ENCODE measurements at places on chromosomes 12 and 14.
A peak's percentile ranks its signal among the peaks of the same experiment; 100 is the strongest.

GRCh38 chr14:65211341-65211987 lies 109.1 kb upstream of the MAX start:
- peak; percentile 51 for DNase-seq

- DNase-seq, result no peak
Observed at GRCh38 chr12:108270035-108270848, 68.9 kb downstream of the CMKLR1 start.

DNA sequence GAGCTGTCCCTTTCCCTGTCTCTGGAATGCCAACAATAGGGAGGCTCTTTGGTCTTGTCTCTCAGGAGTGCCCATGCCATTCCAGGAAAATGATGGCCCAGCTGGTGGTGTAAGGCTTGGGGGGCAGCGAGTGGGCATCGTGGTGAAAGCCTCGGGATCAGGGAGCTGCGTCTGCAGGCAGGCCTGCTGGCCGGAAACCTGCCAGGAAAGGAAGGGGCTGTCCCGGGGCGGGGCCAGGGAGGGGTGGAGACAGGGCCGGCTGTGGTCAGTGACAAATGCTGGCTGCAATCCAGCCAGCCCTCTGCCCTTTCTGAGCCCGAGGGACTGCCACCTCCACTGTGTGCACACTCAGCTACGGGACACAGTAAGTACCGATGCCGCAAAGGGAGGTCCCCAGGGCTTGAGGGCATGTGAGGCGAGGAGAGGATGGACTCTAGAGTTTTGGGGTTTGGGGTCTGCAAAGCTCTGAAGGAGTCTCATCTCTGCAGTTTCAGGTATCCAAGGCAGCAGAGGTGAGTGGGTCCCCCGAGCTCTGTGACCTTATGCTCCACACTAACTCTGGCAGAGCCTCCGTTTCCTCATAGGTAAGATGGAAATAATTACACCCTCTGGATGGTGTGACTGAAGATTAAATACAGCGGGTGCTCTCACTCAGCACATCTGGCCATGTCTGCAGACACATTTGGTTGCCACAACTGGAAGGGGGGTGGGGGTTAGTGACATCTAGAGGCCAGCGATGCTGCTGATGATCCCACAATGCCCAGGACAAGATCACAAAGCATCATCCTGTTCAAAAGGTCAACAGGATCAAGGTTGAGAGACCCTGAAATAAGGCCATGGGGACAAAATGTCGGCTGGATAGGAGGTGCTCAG lies at the start of gene SERPINA5:
Gene SERPINA5 (plus strand): TSS at position 300 of the 873 bp plus-strand sequence. CDS start 5,937 bp downstream, outside the sequence.
- no peak for DNase-seq

GRCh38 chr14:104659764-104660523 lies 29.5 kb upstream of the INF2 start:
- DNase-seq, result no peak

GRCh38 chr12:2842948-2843347 lies 8.1 kb upstream of the NRIP2 start:
- DNase-seq, result no peak

DNA sequence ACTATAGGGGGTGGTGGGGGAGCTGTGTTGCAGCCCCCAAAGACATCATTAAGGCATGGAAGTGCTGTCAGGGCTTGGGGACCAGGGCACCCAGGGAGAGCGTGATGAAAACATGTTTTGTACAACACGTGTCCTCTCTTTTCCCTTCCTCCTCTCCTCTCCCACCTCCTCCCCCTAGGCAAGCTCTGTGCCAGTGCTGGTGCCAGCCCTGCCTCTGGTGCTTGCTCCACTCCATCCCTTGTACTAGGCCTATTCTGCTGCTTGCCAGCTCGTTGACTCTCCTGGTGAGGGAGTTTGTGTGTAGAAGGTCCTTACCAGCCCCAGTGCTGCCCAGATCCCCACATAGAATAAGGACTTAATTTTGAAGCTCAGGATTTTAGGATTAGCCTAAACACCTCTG lies 3.2 kb upstream of the RARG start:
- no peak for DNase-seq

DNA sequence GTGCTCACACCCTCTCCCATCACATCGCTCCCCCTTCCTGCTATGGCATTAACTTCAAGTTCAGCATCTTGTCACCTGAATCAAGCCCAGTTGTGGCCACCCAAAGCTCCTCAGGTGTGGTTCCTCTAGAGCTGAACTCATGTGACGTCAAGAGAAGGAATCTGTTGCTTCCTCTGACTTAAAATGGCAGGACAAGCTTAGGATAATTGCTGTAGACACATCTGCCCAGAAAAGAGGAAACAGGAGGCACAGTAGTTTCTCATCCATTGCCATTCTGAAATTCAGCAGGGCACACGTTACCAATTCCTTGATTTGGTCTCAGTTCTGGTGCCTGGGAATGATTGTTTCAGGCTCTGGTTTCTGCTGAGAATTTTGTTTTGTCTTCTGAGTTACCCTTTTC lies 52.1 kb downstream of the RCOR1 start:
- DNase-seq, result no peak

DNA sequence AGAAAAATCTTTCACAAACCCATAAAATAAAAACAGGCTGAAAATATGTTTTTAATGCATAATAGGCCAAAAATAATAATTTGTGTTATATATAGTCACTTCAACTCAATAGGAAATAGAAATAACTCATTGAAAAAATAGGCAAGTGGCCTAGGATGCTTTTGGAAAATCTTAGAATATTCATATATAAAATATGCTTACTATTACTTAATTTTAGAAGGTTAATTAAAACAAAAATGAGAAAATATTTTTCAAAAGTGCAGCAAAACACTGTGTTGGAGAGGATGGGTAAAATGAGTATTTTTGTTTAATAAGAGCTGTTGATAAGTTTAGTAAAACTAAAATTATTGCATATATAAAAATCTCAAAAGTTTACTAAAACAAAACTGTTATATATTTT lies 308.0 kb upstream of the ATXN7L3B start:
- no peak for DNase-seq

DNA sequence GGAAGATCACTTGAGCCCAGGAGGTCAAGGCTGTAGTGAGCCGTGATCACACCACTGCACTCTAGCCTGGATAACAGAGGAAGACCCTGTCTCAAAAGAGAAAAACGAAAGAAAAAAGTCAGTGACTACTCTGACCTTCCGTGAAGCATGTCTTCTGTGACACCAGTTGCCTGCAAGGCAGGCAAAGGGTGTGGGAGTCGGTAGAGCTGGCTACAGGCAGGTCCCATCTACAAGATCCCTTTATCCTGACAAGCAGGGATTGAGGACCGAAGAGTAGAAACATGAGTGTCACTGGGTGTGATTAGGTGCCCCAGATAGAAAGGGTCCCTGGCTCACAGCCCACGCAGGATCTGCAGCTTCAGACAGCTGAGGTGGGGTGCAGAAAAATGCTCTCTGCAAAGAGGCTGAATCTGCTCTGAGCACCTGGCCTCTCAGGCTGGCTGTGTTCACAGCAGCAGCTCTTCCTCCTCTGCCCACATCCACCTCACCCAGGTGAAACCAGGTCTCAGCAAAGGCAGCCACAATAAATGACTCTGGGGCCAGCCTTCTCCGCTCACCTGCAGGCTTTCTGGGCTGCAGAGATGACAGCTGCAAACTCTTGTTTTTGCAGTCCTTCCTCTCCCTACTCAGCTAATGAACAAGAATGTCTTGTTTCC lies 28.6 kb upstream of the HSP90B1 start:
- no peak for DNase-seq

All from amniotic stem cell (primary cell).